Large intestine (tissue), 12 donors: ENCODE measurements at places on chromosomes 13 and 19. TPM values are rescaled to one million over a fixed set of nuclear protein-coding genes. Genes with fewer than 3 reads are reported as not detected.

DNA sequence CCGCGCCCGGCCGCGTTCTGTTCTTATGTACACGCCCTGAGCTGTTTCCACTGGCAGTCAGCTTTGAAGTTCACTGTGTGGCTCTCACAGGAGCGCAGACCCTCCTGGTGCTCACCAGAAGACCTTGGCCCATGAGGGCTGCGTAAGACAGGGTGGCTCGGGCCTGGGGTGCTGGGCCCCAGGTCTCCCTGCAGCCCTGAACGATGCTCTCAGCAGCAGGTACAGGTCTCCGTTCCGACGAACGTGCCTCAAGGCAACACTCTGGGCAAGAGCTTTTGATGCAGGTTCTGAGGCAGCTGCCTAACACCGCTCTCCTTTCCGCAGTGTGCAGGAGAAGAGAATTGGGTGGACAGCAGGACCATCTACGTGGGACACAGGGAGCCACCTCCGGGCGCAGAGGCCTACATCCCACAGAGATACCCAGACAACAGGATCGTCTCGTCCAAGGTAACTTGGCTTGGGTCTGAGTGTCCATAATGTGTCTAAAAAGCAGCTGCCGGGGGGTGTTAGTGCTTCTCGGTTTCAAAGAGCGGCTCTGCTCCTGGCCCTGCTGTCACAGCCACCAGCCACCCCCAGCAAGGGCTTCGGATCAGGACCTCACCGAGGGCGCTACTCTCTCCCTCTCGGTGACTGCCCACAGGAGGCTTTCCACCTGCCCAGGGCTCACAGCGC is 95.1 kb downstream of the ATP11A start:
- H3K27ac ChIP-seq: no peak overlapping the region
- no peaks in the 10 kb centered on the region for H3K27me3 ChIP-seq
- peaks cover 4% of the 10 kb centered on the region for H3K4me1 ChIP-seq
- H3K4me3 ChIP-seq: no peak overlapping the region

- H3K27ac ChIP-seq: peak overlapping the region; percentile 67
- no peak overlapping the region for H3K4me3 ChIP-seq
- peaks cover 11% of the 10 kb centered on the region for H3K4me1 ChIP-seq
- peaks cover 4% of the 10 kb centered on the region for H3K27me3 ChIP-seq
- H3K36me3 ChIP-seq: no peaks in the 10 kb centered on the region
These were observed 50.5 kb upstream of the IRS2 start for GRCh38 chr13:109836629-109837607.

DNA sequence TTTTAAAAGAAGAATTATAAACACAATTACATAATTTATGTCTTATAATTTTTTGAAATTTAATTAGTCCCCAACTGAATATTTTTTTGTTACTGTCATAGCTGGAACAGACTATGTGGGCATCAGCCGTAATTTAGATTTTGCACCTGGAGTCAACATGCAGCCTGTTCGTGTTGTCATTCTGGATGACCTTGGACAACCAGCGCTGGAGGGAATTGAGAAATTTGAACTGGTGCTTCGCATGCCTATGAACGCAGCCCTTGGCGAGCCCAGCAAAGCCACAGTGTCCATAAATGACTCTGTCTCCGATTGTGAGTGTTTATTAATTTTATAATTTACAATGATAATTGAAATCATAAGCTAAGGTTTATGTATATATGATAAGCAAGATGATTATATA is 142.3 kb downstream of the STOML3 start:
- H3K36me3 ChIP-seq: peaks cover 3% of the 10 kb centered on the region
- H3K4me3 ChIP-seq: no peak overlapping the region
- no peaks in the 10 kb centered on the region for H3K27me3 ChIP-seq
- H3K27ac ChIP-seq: no peak overlapping the region

- no peak for DNase-seq
- H3K4me3 ChIP-seq: no peak overlapping the region
- no peak overlapping the region for H3K27ac ChIP-seq
- H3K36me3 ChIP-seq: no peaks in the 10 kb centered on the region
These were observed 8.4 kb downstream of the CSNK1A1L start for GRCh38 chr13:37097076-37097475.

DNA sequence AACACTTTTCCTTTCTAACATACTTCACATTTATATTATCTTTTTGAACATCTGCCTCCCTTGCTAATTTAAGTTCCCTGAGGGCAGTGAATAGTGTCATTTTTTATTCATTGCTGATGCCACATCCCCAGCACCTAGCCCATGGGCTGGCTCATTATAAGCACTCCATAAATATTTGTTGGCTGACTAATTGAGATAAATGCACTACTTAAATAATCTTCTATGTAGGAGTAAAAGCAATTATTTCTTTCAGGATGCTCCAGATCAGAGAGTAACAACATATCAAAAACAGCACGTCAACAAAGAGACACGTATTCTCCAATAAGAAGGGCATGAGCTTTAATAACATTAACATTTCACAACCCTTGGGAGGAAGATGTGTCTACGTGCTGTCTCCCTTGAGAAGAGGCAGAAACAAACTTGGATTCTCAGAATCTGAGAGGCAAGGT is 228.2 kb downstream of the LHFPL6 start:
- no peak overlapping the region for H3K27ac ChIP-seq
- no peaks in the 10 kb centered on the region for H3K36me3 ChIP-seq
- no peak for DNase-seq

DNA sequence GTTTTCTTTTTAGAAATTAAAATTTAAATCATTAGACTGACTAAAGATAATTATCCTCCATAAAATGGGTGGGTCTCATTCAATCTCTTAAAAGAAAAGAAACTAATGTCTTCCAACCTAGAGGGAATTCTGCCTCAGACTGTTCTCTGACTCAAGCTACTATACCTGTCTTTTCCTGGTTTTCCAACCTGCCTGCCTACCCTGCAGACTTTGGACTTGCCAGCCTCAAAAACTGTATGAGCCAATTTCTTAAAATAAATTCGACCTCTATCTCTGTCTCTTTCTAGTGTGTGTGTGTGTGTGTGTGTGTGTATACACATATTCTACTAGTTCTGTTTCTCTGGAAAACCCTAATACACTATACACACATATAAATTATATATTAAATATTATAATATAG is 847.3 kb downstream of the PCDH17 start:
- no peaks in the 10 kb centered on the region for H3K36me3 ChIP-seq
- H3K27ac ChIP-seq: no peak overlapping the region
- H3K4me3 ChIP-seq: no peak overlapping the region
- no peaks in the 10 kb centered on the region for H3K27me3 ChIP-seq
- no peak for DNase-seq
- no peaks in the 10 kb centered on the region for H3K4me1 ChIP-seq

- H3K36me3 ChIP-seq: no peaks in the 10 kb centered on the region
- no peaks in the 10 kb centered on the region for H3K27me3 ChIP-seq
- H3K4me1 ChIP-seq: peaks cover 10% of the 10 kb centered on the region
These were observed 161.6 kb downstream of the FLT1 start for GRCh38 chr13:28333204-28333881.

- H3K27me3 ChIP-seq: peaks cover 2% of the 10 kb centered on the region
- peaks cover 12% of the 10 kb centered on the region for H3K36me3 ChIP-seq
- peak overlapping the region; percentile 97 for H3K4me3 ChIP-seq
- DNase-seq: no peak
- H3K27ac ChIP-seq: peak overlapping the region; percentile 97
These were observed 469 bp upstream of the RNF6 start for GRCh38 chr13:26222520-26223046.

- H3K27me3 ChIP-seq: no peaks in the 10 kb centered on the region
- H3K36me3 ChIP-seq: peaks cover 2% of the 10 kb centered on the region
- H3K4me1 ChIP-seq: peaks cover 21% of the 10 kb centered on the region
- peak overlapping the region; percentile 73 for H3K27ac ChIP-seq
- DNase-seq: peak; percentile 49
These were observed 65.9 kb downstream of the SERP2 start for GRCh38 chr13:44439452-44440024.

DNA sequence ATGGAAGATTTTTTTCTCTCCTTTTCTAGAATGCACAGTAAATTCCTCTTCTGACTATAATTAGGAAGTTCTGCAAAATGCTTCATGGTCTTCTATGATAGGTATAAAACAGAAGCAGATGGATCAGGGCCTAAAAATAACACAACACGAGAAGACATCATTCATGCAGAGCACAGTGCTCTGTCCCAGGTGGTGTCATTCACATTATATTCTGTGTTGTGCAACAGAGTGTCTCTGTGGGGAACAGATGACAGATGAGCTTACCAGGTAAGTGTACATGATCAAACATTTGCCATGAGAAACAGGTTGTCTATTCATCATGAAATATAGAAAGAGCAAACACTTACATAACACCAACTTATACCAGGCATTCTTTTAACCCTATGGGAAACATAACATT is 288.3 kb downstream of the KCTD12 start:
- no peaks in the 10 kb centered on the region for H3K36me3 ChIP-seq
- H3K4me1 ChIP-seq: no peaks in the 10 kb centered on the region
- DNase-seq: no peak
- no peak overlapping the region for H3K27ac ChIP-seq
- no peak overlapping the region for H3K4me3 ChIP-seq
- no peaks in the 10 kb centered on the region for H3K27me3 ChIP-seq

DNA sequence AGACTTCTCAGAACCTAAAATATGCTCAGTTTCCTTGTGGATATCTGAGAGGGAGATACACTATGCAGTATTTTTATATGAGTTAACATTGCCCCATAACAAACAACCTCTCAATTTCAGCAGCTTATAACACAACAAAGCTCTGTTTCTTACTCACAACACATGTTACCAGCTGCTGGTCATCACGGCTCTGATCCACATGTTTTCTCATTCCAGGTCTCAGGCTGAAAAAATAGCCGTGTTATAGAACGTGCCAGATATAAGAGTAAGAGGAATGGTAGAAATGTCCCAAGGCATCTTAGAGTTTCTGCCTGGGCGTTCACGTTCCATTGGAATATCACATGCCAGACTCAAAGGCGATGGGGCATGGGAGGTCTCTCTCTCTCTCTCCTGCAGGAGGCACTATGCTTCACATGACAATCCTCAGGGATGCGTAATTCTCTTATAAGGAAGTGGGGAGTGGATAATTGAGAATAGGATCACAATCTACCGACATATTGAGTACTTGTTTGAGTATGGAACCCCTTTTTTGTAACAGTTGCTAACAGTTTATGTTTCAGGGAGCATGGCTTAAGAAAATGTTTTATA is 246.6 kb downstream of the NHLRC3 start:
- no peaks in the 10 kb centered on the region for H3K27me3 ChIP-seq
- no peaks in the 10 kb centered on the region for H3K4me1 ChIP-seq
- no peak overlapping the region for H3K4me3 ChIP-seq
- no peaks in the 10 kb centered on the region for H3K36me3 ChIP-seq
- H3K27ac ChIP-seq: no peak overlapping the region

- no peak for DNase-seq
- no peaks in the 10 kb centered on the region for H3K27me3 ChIP-seq
- peaks cover 30% of the 10 kb centered on the region for H3K36me3 ChIP-seq
- peak overlapping the region; percentile 12 for H3K27ac ChIP-seq
- no peak overlapping the region for H3K4me3 ChIP-seq
- peaks cover 9% of the 10 kb centered on the region for H3K4me1 ChIP-seq
These were observed 10.6 kb downstream of the SUCLA2 start for GRCh38 chr13:47990427-47990826.

DNA sequence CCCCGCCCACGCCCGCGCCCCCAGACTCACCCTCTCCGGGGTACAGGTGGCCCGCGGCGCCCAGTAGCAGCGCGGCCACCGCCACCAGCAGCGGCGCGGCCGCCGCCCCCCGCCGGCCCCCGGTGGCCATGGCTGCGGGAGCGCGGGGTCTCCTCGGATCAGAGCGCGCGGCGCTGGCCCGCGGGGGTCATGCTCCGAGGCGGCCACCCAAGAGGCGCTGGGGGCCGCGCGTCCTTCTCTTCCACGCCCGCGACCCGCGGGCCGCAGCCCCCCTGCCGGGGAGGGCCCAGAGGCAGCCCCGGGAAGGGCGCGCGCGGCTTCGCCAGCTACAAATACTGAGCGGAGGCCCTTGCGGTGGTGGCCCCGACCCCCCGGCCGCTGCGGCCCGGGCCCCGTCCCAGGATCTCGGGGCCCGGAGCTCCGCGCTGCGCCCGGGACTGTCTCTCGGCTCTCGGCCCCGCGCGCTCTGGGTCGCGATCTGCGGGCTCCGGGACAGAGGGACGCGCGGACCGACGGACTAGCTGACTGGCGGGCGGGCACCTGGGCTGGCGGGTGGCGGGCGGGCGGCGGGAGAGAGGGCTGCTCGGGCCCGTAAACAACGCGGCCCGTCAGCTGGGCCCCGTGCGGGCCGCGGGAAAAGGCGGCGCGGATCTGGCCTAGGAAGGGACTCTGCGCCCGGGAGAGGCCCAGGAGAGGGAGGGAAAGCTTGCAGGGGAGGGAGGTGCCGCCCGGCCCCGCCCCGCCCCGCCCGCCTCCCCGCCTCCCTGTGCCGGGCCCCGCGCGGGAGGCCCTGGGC is at the start of gene INSR:
Gene INSR (minus strand): TSS at position 653 of the 796 bp plus-strand sequence. CDS start 523 bp downstream, at position 130.
- peak within 1 kb of the TSS; percentile 94 for H3K27ac ChIP-seq
- peak within 1 kb of the TSS; percentile 85 for H3K4me3 ChIP-seq
- peaks cover 7% of the 10 kb centered on the region for H3K4me1 ChIP-seq
- H3K36me3 ChIP-seq: no peaks in the 10 kb centered on the region

DNA sequence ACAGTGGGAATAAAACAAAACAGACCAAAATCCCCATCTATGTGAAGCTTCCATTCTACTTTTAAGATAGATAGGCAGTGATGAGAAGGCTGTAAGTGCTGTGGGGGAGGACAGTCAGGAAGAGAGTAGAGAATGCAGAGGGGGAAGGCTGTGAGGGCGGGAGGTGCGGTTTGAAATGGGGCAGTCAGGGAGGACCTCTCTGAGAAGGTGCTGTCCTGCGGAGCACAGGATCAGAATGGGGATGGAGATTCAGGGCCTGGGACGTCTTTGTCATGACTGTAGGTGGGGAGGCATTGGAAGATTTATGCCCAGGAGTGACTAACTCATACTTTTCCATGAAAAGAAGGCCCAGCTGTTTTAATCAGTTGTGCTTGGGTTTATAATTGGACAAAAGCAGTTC is 3.9 kb upstream of the GPR183 start:
- peaks cover 14% of the 10 kb centered on the region for H3K36me3 ChIP-seq
- no peak for DNase-seq
- peaks cover 2% of the 10 kb centered on the region for H3K4me1 ChIP-seq
- H3K4me3 ChIP-seq: no peak overlapping the region
- no peaks in the 10 kb centered on the region for H3K27me3 ChIP-seq
- no peak overlapping the region for H3K27ac ChIP-seq

DNA sequence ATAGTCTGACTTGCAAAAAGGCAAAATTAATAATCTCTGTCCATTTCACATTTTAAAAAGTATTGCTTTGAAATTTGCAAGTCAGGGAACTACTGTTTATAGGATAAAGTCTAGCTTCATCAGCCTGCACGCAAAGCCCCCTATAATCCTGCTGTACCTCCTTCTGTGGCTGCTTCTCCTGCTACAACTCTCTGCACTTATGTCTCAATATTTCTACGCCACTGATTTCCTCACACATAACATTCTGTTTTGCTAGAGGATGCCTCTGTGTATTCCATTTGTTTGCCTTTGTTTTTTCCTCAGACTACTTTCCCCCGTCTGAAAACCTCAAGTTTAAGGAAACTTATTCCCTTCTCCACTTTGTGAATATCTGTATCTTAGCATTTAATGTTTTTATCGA is 389.9 kb downstream of the RFC3 start:
- H3K27me3 ChIP-seq: no peaks in the 10 kb centered on the region
- no peaks in the 10 kb centered on the region for H3K4me1 ChIP-seq
- no peak overlapping the region for H3K4me3 ChIP-seq
- H3K36me3 ChIP-seq: no peaks in the 10 kb centered on the region
- no peak overlapping the region for H3K27ac ChIP-seq

GRCh38 chr13:20721454-20722357 is 18.2 kb downstream of the IL17D start:
- DNase-seq: peak; percentile 46
- H3K27me3 ChIP-seq: peaks cover 27% of the 10 kb centered on the region
- no peaks in the 10 kb centered on the region for H3K36me3 ChIP-seq
- peak overlapping the region; percentile 26 for H3K4me3 ChIP-seq
- H3K4me1 ChIP-seq: no peaks in the 10 kb centered on the region
- H3K27ac ChIP-seq: no peak overlapping the region

BSG gene
- polyA plus RNA-seq: 388 TPM

TYK2 gene
- polyA plus RNA-seq: 111 TPM

CYP2A7 gene
- 0.04 TPM for polyA plus RNA-seq

ZNF559 gene
- polyA plus RNA-seq: 9.7 TPM

IRGC gene
- 0.03 TPM for polyA plus RNA-seq

NLRP4 gene
- polyA plus RNA-seq: not detected

SMIM24 gene
- polyA plus RNA-seq: 625 TPM
